CD4-positive, alpha-beta memory T cell (primary cell): ENCODE measurements at places on chromosomes 12 and 14.

- H3K27ac ChIP-seq, result no peak overlapping the region
- H3K4me3 ChIP-seq, result no peak overlapping the region
- DNase-seq, result no peak
- no peaks in the 10 kb centered on the region for H3K27me3 ChIP-seq
- H3K36me3 ChIP-seq, result no peaks in the 10 kb centered on the region
Measured at GRCh38 chr12:92434607-92435025, 268.2 kb upstream of the PLEKHG7 start.

DNA sequence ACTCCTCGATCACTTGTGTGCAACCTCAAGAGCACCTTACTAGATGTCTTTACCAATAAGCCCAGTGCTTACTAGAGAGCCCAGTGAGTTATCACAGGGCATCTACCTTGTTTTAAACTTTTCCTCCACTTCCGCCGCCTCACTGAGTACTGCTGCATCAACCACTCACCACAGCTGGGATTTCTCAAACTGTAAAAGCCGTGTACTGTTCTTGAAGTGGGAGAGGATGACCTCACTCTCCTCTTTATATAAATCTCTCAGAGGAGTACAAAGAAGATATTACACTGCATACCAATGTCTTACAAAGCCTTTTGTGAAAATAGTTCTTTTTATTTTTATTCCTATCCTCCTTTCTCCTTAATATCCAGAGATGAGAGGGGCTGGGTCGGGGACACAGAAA is 94.1 kb downstream of the PLCZ1 start:
- H3K27me3 ChIP-seq, result no peaks in the 10 kb centered on the region
- H3K27ac ChIP-seq, result no peak overlapping the region
- DNase-seq, result no peak

GRCh38 chr12:18810537-18811253 is 72.8 kb downstream of the CAPZA3 start:
- no peaks in the 10 kb centered on the region for H3K4me1 ChIP-seq
- no peak overlapping the region for H3K27ac ChIP-seq
- H3K36me3 ChIP-seq, result no peaks in the 10 kb centered on the region
- no peak overlapping the region for H3K4me3 ChIP-seq
- no peak for DNase-seq

- H3K36me3 ChIP-seq, result no peaks in the 10 kb centered on the region
- no peak for DNase-seq
- no peaks in the 10 kb centered on the region for H3K4me1 ChIP-seq
Measured at GRCh38 chr14:32457213-32457920, 128.3 kb downstream of the AKAP6 start.

- peak; percentile 26 for DNase-seq
- H3K27ac ChIP-seq, result peak overlapping the region; percentile 6
- H3K4me1 ChIP-seq, result peaks cover 26% of the 10 kb centered on the region
- H3K27me3 ChIP-seq, result no peaks in the 10 kb centered on the region
Measured at GRCh38 chr14:75831455-75831854, 150.3 kb downstream of the TGFB3 start.
